HEK293T (cell line): ENCODE measurements at places on chromosomes 3 and 15.

DNA sequence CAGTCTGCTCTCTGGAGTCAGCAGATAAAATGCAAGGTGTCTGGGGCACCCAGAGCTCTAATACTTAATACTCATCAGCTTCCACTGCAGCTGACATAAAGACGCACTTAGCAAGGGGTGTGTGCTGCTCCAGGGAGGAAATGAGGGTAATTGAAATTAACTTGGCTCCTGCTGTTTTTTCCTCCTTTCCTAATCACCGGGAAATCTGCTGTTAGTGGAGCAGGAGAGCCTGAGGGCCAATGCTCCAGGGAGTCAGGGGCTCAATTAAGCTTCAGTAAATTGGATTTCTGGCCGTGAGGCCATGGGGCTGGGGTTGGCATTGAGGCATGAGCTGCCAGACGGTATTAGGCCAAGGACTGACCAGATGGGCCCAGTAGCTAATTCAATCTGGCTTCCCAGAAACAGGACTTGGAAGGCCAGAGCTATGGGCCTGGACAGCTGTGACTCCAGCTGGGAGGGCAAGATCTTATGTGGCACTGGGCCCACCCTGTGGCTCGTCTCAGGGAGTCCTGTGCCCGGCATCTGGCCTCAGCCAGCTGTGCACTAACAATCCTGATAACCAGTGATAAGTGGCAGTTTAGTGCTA, 30.7 kb upstream of the CHRNB4 start:
- no peak for DNase-seq

DNA sequence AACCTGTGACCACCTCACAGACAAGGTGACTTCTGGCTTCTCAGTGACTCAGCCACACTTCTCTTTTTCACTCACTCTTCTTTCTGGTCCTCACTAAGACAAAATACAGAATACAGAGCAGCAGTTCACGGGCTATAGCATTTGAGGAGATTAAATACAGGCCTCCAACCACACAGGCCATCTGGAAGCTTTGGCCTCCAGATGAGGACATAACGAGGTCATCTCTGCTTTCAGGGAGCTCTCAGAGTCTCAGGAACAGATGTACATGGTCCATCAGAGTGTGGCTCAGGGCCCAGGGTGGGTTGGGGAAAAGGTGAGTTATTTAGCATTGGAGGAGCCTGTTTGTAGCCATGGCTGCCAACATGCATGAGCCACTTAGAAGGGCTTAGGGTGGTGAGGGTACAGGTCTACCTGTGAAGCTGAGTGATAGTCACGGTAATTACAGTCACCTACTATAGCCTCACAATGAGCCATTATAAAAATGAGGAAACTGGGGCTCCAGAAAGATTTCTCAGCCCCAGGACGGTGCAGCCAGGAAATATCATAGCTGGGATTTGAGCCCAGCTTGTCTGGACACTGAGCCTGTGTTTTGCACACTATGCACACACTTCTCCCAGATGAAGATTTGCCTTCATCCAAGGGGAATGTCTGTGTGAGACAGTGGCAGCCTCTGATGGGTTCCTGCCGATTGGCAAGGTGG, 159.8 kb upstream of the CTDSPL start:
- no peak for DNase-seq

- no peak for DNase-seq
These were observed 130.8 kb downstream of the MYLK start for GRCh38 chr3:123753286-123753685.

DNA sequence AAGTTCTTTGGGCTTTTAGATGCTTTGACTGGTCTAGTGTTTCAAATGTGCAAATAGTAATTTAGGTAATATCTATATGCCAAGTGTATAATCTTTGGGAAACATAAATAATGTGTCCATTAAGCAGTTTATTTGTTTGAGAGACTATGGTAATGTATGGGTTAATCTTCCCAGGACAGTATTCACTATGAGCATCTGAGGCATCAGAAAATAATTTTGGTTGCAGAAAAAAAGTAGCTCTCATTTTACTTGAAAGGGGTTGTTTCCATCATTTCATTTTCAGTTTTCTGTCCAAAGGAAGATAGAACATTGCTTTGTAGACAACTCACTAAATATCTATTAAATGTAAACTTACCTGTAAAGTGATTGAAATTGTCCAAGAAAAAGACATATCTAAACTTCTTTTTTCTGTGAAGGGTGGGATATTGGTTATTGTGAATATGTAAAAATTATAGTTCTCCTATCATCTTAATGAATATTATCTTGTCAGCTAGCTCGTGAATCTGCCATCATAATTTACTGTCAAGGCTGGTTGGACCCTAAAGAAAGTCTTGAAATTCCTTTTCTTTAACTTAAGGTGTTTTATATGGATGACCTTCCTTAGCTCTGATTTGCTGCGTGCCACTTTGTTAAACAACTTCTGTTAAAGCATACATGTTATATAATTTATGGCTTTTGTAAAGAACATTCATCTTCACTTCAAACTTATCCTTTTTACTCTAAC, 108.8 kb downstream of the EPHA3 start:
- DNase-seq = no peak

- DNase-seq = no peak
These were observed 122.4 kb downstream of the FOXP1 start for GRCh38 chr3:71461114-71461513.

DNA sequence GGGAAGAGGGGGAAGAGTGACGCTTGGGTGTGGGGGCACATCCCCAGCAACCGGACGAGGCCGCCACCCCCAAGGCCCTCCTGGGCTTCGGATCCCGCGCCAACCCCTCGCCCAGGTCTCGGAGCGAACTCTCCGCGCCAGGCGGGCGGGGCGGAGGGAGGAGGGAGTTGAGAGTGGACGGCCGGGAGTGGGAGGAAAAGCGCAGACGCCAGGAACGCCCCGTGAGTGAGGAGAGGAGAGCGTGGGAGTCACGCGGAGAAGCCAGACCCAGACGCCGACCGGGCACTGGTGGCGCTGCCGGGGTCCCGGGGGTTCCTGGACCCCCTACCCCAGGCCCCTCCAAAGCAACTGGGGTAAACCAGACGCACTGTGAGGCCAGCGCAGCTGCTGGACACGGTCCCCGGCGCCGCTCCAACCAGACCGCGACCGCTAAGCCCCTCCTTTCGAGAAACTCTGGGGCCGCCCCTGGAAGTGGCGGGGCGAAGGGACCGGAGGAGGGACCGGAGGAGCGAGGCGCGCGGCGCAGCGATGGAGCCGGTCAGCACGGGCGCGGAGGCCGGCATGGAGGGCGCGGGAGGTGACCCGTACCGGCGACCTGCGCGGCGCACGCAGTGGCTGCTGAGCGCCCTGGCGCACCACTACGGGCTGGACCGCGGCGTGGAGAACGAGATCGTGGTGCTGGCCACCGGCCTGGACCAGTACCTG, at the start of gene EFCC1:
TSS of gene EFCC1 (plus strand) at position 204 of the 705 bp plus-strand sequence. CDS start at position 529, 325 bp downstream.
- DNase-seq = no peak

DNA sequence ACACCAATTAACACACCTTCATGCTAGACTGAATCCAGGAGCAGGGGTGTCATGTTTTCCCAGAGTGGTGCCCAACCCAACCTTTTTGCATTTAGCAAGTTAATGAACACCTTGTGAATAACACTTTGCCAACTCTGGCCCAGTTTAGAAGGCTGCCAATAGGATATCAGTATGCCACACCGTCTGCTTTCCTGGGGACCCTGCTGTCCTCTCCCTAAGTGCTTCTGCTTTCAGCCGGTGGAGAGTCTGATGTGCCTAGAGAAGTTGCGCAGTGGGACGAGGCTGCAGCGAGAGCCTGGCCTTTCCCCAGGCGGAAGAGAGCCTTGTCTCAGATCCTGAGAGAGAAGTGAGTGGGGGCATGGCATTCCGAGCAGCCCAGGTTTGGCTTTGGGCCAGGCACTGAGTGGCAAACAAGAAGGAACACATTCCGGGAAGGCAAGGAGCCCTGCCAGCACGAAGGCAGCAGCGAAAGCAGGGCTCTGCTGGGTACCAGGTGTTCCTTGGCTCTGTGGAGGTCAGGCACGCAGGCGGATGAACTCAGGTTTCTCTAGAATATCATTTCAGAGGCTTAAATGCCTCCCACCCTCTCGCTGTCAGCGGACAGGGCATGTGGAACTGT, 36.9 kb downstream of the SENP8 start:
- DNase-seq = no peak
